ENCODE measurements at places on chromosomes 6 and 20. TPM values are rescaled to one million over a fixed set of nuclear protein-coding genes. Genes with fewer than 3 reads are reported as not detected.

SLC17A2 gene
- total RNA-seq, result not detected

PTCHD4 gene
- 8.4 TPM for total RNA-seq

MUC22 gene
- total RNA-seq, result not detected

SPATA25 gene
- total RNA-seq, result 0.75 TPM

DEFB129 gene
- not detected for total RNA-seq

KHDC1L gene
- not detected for total RNA-seq

FNDC11 gene
- total RNA-seq, result 0.94 TPM

BIRC7 gene
- not detected for total RNA-seq

PLN gene
- not detected for total RNA-seq

GSTA1 gene
- not detected for total RNA-seq

TSPO2 gene
- total RNA-seq, result not detected

GPX5 gene
- total RNA-seq, result not detected

SLC22A2 gene
- not detected for total RNA-seq

CDKAL1 gene
- 19.7 TPM for total RNA-seq

SNAP91 gene
- total RNA-seq, result not detected

PRPH2 gene
- total RNA-seq, result 0.19 TPM

CNKSR3 gene
- total RNA-seq, result 4.0 TPM

EDN3 gene
- total RNA-seq, result not detected

GCNT2 gene
- total RNA-seq, result 3.0 TPM

UBD gene
- 1.2 TPM for total RNA-seq

RAD21L1 gene
- total RNA-seq, result under 0.01 TPM

HCK gene
- total RNA-seq, result not detected

IRF4 gene
- not detected for total RNA-seq

ZC2HC1B gene
- total RNA-seq, result not detected

PPP1R10 gene
- total RNA-seq, result 9.6 TPM

HDDC2 gene
- 19.7 TPM for total RNA-seq

ADGRG6 gene
- total RNA-seq, result 5.3 TPM

MTFR2 gene
- total RNA-seq, result 1.5 TPM

All from endothelial cell of coronary artery (primary cell).